ENCODE measurements at places on chromosomes 13 and 19. TPM values are rescaled to one million over a fixed set of nuclear protein-coding genes. Genes with fewer than 3 reads are reported as not detected.

GRCh38 chr13:72132075-72132474, 265.1 kb upstream of the DACH1 start:
- no peaks in the 10 kb centered on the region for H3K27me3 ChIP-seq
- no peak overlapping the region for H3K27ac ChIP-seq
- H3K36me3 ChIP-seq, result no peaks in the 10 kb centered on the region
- no peaks in the 10 kb centered on the region for H3K4me1 ChIP-seq

The PRODH2 gene
- total RNA-seq, result not detected

- no peaks in the 10 kb centered on the region for H3K4me1 ChIP-seq
- no peaks in the 10 kb centered on the region for H3K36me3 ChIP-seq
- no peak overlapping the region for H3K27ac ChIP-seq
- H3K4me3 ChIP-seq, result no peak overlapping the region
- no peak for DNase-seq
Observed at GRCh38 chr19:51808333-51808986, 13.5 kb downstream of the FPR3 start.

- no peak overlapping the region for H3K27ac ChIP-seq
- DNase-seq, result no peak
- no peaks in the 10 kb centered on the region for H3K4me1 ChIP-seq
- no peaks in the 10 kb centered on the region for H3K36me3 ChIP-seq
Observed at GRCh38 chr19:21891086-21891485, 55.1 kb upstream of the ZNF43 start.

The NHLRC3 gene
- 7.1 TPM for total RNA-seq

DNA sequence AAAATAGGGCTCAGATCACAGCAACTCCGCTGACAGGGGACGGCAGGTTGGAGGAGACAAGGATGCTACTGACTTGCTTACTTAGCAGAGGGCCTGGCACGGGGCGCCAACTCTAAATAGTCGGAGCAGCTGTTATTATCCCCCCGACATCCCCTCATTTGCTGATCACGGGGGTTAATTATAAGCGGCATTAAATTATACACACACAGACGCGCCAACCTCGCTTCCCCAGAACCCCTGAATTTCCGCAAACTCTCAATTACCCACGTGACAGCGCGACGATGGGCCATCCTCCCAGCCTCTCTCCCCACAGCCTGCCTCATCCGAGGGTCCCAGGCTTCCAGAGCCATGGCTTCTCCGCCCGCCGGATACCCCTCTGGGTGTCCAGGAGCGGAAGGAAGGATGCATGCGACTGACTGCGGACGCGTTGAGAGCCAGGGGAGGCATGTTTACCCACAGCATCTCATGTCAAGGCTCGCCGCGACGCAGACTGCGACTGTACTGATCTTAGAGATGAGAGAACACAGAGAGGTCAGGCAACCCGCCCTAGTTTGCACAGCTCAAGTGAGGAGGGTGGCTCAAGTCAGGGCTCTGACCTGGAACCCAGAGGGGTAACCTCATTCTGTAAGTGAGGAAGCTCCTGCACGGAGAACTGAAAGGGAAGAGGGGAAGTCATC, 5.7 kb downstream of the PTPRS start:
- H3K27me3 ChIP-seq, result peaks cover 4% of the 10 kb centered on the region
- no peak overlapping the region for H3K4me3 ChIP-seq
- no peak overlapping the region for H3K27ac ChIP-seq
- H3K4me1 ChIP-seq, result peaks cover 3% of the 10 kb centered on the region
- no peaks in the 10 kb centered on the region for H3K36me3 ChIP-seq

The RFPL4AL1 gene
- total RNA-seq, result not detected

The TMEM145 gene
- not detected for total RNA-seq

DNA sequence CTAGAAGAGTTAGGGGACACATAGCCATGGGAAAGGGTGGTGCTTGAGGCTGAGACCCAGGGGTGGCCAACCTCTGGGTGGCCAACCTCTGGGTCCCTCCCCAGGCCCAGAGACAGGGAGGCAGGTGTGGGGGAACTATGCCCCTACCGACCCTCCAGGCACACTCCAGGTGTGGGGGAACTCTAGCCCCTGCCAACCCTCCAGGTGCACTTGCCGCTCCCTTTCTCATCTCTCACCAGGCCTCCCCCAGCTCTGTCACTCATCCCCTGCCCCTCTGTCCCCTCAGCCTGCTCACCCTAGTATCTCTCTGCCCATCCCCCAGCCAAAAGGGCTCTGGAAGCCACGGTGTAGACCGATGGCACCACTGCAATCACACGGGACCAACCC, 10.6 kb upstream of the VSTM2B start:
- H3K36me3 ChIP-seq, result no peaks in the 10 kb centered on the region
- H3K4me1 ChIP-seq, result no peaks in the 10 kb centered on the region
- H3K27ac ChIP-seq, result no peak overlapping the region
- no peaks in the 10 kb centered on the region for H3K27me3 ChIP-seq
- no peak for DNase-seq

GRCh38 chr13:45718992-45719391, 16.9 kb downstream of the CBY2 start:
- no peak overlapping the region for H3K4me3 ChIP-seq
- no peaks in the 10 kb centered on the region for H3K4me1 ChIP-seq
- no peak overlapping the region for H3K27ac ChIP-seq
- no peaks in the 10 kb centered on the region for H3K36me3 ChIP-seq

All from ascending aorta (tissue), 2 donors.